ENCODE measurements at places on chromosomes 6 and 20.
A peak's percentile ranks its signal among the peaks of the same experiment; 100 is the strongest.

- DNase-seq = no peak
These were observed 902.3 kb upstream of the CITED2 start for GRCh38 chr6:140276719-140277118.

DNA sequence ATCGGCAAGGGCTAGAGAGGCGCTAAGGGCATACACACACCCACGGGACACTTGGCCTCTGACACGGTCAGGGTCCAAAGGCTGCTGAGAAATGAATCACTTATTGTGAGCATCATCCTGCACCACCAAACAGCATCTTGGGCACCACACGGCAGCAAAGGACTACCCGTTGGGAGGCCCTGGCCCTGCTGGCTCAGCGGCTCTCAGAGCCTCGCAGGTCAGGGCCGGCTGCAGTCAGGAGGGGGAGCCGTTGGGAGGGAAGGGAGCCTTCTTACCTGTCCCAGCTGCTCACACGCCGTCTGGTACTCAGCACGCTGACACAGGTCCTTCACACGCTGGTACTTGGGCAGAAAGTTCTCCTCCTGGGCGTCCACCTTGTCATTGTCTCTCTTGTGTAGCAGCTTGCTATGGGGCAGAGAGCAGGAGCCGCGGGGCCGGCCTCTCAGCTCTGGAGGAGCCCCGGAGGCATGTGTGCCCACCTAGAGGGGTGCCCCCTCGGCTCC is 109.0 kb downstream of the SULF2 start:
- no peak for DNase-seq

DNA sequence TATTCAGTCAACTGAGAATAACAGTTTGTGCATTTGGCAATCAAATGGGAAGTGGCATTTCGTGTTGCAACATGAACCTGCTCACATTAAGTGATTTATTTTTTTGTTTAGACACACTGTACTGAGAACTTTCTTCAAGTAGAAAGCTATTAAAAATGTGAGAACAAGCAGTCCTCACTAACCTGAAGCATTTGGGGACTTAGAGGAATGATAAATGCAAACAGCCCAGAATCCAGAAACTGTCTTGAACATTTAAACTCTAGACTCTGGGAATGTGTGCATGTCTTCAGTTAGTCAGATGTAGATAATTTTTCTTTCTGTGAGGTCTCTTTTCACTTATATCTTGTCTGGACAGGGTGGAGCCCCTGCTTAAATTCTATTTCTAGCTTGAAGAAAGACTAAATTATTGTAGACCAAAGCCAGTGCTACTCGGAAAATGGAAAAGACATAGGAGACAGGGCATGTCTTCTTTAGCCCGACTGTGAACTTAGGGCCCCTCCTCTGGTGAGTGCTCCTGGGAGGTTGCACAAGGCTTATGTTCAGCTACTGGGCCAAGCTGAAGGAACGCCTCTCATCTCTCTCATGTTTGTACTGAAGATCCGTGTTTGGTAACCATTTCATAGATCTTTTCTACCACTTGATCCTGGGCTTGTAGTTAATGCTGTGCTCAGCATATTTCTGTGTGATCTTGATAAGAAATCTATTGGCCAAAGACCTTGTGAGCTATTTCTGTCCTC is 70.1 kb downstream of the SLX4IP start:
- no peak for DNase-seq

DNA sequence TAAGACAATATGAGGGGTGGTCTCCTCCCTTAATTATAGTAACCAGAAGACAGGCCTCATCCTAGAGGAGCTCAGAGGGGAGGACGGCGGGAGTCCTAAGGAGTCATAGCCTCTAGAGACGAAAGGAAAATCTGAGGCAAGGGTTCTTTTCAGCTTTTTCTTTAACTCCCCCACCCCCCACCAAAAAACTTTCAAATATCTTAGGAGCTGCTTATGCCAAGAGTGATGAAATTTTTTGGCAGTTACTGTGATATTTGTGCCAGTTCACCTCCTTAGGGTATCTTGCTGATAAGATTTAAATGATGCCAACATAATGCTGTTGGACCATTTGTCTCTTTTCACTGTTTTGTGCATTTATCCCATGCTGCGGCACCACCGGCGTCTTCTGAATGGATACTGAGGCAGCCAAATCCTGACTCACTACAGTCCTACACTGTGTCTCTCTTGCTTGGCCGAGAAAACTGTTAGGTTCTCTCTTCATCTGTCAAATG is 44.5 kb upstream of the DSE start:
- DNase-seq = no peak

DNA sequence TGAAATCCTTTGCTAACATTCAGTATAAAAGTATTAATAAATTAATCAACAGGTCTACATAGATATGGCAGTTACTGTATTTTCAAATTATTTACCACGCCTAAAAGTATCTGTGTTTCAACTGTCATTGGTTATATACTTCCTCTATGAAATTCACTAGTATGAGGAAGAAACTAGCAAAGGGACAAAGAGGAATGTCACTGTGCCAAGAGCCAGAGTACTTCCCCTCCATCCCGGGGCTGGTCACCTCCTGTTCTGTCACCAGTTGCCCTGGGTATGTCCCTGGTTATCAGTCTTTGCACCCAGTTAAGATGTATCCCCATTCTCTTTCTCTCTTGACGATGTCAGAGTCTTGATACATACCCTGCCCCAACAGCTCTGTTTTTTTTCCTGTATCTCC is 476.8 kb upstream of the SOX4 start:
- no peak for DNase-seq

GRCh38 chr6:18562726-18563125 is 175.6 kb downstream of the RNF144B start:
- DNase-seq = no peak

DNA sequence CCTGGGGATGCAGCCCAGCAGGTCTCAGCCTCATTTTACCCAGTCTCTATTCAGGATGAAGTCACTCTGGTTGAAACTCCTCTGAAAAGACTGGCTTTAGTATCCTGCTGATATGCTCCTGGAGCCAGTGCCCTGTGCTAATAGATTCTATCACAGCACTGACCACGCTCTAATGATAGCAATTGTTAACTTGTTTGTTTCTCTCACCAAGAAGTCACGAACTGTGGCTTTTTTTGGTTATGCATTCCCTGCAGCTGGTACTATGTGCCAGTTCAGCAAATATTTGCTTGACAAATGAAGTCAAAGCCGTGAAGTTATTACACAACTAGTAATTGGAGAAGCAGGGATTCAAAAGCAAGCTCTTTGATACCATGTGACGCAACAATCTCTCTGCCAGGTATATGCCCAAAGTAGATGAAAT is 754.6 kb downstream of the KIF16B start:
- no peak for DNase-seq

DNA sequence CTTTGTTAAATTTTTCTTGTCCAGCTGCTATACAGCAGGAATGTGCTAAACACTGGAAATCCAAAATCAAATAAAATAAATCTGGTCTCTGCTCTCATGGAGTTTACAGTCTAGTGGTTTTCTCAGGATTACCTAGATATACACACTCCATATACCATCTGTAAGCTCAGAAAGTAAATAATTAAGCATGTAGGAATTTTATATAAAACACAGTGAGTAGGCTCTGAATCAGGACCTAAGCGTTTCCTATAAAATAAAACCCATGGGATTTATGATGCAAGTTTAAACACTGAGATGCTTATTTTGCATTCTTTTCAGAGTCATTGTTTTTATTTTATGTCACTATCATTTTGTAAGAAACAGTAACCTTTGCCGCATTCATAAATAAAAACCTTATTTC is 29.7 kb upstream of the UFL1 start:
- DNase-seq = no peak

- DNase-seq = no peak
These were observed 227.7 kb upstream of the RNF24 start for GRCh38 chr20:4243071-4243470.

GRCh38 chr6:88823998-88824397 is 139.4 kb downstream of the RNGTT start:
- DNase-seq = no peak

DNA sequence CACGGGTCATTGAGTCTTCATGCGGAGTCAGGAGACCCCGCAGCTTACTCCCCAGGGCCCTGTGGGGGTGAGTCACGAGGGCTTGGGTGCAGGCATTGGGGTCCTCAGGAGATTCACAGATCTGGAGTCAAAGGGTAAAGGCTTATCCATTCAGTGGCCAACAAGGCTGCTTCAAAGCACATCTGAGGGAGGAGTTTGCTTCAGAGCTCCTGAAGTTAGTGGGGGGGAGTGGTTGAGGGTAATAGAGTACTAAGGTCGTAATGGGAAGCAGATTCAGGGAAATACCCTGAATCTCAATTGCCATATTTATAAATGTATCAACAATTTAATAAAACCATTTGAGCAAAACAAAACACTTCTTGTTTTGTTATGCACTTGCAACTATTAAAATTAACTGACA is 37.3 kb downstream of the SH3BGRL2 start:
- DNase-seq = no peak

GRCh38 chr6:138013959-138014358 is 93.3 kb downstream of the PERP start:
- no peak for DNase-seq

DNA sequence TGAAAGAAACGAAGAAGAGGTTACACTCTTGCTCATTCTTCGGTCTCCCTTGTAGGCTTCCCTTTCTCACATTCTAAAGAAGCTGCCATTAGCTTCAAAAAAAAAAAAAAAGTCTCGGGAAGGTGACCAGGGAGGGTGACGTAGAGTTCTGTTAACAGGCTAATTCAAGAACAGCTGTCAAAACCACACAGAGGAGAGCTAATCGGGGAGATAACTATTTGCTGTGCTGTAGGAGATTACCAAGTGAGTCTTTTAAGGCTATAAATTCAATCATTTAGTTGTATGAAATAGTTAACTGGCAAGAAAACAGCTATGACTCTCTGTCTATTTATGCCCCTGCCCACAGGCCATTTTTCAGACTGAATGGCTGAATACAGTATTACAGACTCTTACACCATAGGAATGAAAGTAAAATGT is 256.8 kb downstream of the SYNE1 start:
- no peak for DNase-seq

GRCh38 chr6:28252009-28252975 is at the start of gene ZKSCAN4:
TSS of gene ZKSCAN4 (minus strand) at chr6:28252269. CDS start at chr6:28251980, 289 bp downstream.
- peak; percentile 55 for DNase-seq

GRCh38 chr6:122853259-122853995 is 64.4 kb downstream of the SMPDL3A start:
- no peak for DNase-seq

DNA sequence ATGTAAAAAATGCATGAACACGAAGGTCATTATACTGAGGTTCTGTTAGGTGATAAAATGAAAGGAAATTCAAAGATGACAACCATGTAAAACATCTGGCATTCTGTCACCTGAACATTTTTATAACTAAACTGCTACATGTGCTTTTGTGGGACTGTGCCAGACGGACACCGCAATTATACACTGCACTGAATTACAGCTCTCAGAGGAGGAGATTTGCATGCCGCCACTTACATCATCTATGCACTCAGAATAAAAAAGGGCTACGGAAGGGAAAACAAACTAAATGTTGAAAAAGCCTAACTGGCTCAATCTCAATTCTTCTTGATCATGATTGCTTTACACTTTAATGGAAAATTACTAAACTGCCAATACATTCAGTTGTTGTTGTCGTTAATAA is 614.0 kb upstream of the EYS start:
- no peak for DNase-seq

GRCh38 chr20:37356387-37356786 is 10.4 kb downstream of the SRC start:
- DNase-seq = no peak

GRCh38 chr6:167684276-167685104 is 142.2 kb upstream of the AFDN start:
- no peak for DNase-seq

- no peak for DNase-seq
These were observed 12.1 kb upstream of the TSPYL1 start for GRCh38 chr6:116291701-116292396.

GRCh38 chr20:40600441-40601219 is 88.4 kb downstream of the MAFB start:
- DNase-seq = no peak

DNA sequence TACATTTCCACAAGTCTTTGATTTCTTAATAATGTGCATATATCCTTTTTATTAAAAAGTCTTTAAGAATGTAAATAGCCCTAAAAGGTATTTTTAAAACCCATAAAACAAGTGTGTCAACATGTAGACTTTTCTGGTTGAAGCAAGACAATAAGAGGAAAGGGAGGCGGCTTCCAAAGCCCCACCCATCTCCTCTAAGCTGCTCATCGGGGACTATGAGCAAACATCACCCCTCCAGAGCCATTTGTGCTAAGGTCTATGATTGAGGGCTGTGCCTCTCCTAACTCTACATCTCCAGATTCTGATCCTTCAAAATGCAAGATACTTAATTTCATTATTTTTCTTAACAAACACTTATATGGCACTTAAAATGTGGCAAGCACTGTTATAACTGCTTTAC is 2.5 kb upstream of the NAA20 start:
- no peak for DNase-seq

DNA sequence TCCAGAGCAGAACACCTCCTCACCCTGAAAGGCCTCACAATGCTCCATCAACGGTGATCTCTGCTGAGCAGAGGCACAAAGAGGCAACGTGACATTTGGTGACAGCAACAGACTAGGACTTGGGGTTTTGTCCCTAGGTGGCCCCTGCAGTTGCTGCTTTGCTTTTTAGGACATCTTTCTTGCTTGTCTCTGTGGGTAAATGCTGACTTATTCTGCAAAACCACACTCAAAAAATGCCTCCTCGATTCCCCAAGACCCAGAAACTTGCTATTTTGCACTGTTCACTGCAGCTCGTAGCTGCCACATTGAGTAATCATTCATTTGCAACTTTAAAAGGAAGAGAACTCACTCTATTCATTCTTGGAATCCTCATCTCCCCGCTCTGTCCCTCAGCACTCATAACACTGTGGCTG is 209.9 kb downstream of the LY86 start:
- no peak for DNase-seq

DNA sequence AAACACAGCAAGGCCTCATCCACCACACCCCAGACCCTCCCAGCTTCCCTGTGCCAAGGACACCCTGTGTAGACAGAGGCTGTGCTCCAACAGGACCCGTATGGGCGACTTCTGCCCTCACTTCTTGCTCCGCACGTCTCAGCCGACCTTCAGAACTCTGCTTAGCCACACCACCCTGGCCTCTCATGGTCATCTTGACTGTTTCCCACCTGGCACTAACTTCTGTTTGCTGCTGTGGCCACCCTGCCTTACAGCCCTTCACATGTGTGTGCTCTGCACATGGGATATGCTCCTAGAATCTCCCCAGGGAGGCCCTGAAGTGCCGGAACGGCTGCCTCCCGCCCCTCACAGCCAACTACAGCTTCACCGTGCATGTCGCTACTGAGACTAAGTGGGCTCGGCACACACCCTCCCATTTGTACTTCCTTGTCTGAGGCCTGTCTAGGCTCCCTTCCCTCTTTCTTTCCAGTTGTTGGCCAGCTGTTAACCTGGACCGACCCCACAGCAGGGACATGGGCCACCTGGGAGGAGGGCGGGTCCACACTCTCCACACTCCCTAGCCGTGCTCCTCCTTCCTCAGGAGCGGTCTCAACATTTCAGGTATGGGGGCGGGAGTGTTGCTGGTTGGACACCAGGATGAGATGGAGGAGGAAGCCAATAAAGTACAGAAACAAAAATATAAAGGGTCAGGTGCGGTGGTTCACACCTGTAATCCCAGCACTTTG is 69.6 kb downstream of the PYGB start:
- no peak for DNase-seq
